Activated CD4-positive, alpha-beta T cell treated with anti-CD3 and anti-CD28 coated beads, Interleukin-2, amount 50 U/mL, for 48 hours (primary cell): ENCODE measurements at places on chromosomes 12 and 14.

- peak; percentile 18 for DNase-seq
Observed at GRCh38 chr14:35883677-35884293, 57.6 kb downstream of the BRMS1L start.

GRCh38 chr12:93043192-93043876 is 114.2 kb upstream of the EEA1 start:
- no peak for DNase-seq

GRCh38 chr12:96343347-96343954 is 56.8 kb downstream of the CDK17 start:
- DNase-seq = no peak

DNA sequence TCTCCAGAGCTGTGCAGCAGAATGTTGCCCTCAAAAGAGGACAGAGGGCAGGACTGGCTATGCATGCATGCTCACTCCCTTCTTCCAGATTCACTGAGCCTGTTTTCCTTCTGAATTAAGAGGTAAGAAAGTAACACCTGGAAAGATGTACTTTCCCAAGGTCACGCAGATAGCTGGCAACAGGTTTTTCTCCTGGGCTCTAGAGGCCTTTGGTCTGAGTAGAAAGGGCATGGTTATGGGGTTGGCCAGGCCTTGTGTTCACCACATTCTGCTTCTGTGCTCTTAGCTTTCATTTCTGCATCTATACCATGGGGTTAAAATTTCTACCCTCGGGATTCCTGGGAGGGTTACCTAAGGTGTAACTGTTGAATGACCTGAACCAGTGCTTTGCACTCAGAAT is 57.5 kb downstream of the RASSF3 start:
- no peak for DNase-seq

DNA sequence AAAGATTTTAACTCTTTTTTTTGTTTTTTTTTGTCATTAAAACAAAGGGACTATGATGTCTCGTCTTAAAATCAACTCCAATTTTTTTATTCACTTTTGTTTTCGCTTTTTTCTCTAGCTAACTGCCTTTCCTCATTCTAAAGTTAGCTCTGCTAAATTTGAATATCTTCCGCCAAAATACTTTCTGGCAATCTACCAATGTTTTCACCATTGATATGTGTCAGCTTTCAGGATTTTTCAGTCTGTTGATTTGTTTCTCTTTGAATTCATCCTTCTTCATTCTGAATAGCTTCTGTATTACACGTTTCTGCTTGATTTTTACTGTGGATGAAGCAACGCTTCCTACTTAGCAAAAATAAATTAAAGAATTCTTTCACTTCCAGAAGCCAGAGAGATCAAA is 38.7 kb upstream of the NOVA1 start:
- no peak for DNase-seq

DNA sequence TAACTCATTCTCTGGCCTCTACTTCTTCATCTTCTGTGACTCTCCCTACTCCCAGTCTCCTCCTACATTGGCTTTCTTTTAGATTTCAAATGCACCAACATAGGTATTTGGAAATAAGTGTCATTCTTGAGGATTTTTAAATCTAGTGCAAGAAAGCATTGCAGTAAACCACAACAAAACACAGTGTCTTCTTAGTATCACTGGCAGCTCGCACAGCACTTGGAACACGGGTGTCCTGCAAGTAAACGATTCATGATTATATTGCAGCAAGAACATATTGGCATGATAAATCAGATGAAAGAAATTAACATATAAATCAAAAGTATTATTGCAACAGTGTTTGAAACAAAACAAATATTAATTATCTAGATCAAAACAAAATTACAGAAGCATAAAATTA is 45.6 kb downstream of the MAGOHB start:
- no peak for DNase-seq

DNA sequence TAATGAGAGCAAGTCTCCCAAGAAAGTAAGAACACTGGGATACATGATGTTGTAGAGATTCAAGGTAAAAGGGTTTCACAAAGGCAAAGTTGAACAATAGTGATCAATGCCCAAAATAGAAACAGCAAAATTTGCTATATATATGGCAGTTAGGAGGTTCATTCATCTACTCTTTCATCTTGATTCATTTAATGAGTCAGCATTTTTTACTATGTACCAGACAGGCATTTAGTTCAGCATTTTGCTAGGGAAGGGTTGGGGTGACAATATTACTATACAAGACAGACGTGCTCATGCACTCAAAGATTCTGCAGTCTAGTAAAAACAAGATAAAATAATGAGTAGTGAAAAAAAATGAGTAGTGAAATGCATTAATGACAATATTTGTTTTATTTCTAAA is 264.9 kb upstream of the LMO3 start:
- DNase-seq = no peak

DNA sequence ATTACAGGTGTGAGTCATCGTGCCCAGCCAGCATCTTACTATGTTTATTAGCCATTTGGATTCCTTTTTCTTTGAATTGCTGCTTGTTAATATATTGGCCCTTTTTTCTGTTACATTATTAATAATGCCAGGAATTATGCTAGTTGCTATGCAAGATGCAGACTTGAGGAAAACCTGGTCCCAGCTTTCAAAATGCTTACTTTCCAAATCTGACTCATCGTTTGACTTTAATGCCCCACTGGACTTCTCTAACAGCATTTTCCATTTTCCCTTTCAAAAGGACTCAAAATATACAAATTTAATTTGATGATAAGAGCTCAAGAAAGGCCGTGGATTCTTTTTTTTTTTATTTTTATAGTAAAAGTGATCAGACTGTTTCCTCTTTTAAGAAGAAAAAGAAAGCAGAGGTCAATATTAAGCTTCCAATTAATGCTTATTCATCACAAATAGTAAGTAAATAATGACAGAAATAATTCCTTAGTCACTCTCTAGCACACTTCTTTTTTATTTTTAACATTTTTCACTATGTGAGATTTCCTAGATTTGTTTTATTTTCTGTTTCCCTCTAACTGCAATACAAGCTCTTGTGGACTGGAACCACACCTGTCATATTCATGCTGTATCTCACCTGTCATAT is 146.1 kb upstream of the FGD4 start:
- DNase-seq = no peak

- no peak for DNase-seq
Observed at GRCh38 chr12:61369241-61369910, 890.8 kb upstream of the USP15 start.

- DNase-seq = no peak
Observed at GRCh38 chr14:98112194-98112780, 1159.7 kb downstream of the BCL11B start.

DNA sequence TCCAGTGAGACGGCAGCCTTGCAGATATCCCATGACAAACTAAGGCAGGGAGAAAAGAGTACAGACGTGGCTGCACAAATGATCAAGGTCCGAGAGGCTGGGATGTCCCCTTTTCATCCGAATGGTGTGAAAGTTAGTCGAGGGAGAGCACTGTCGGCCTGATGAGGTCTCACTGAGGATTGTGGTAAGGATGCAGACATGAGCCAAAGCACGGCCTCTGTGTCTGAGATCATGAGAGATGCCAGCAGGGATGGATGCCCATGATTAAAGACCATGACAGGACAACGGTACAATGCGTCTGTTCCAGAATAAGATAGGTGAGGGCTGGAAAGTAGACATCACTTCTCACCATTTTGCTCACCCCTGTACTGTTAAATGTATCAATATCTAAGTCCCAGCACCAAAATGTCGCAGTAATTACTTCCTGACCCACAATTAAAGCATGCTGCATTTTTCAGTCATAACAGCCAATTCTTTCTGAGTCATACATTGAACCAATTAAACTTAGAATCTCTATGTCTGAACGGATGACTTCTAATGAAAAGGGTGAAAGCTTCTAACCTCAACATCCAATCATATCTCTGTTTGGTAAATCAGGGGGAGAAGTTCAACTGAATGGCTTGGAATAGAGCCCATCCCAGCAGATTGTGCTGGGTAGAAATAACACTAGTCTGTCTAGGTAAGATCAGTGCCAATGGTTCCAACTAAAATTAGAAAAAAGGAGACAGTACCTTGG is 249.6 kb upstream of the SOX5 start:
- DNase-seq = no peak

- no peak for DNase-seq
Observed at GRCh38 chr14:103056322-103057027, 874 bp downstream of the CDC42BPB start.

GRCh38 chr12:100128512-100128908 is 14.2 kb downstream of the BLTP3B start:
- DNase-seq = no peak

GRCh38 chr12:18969512-18969911 is 160.0 kb upstream of the PLEKHA5 start:
- DNase-seq = no peak

DNA sequence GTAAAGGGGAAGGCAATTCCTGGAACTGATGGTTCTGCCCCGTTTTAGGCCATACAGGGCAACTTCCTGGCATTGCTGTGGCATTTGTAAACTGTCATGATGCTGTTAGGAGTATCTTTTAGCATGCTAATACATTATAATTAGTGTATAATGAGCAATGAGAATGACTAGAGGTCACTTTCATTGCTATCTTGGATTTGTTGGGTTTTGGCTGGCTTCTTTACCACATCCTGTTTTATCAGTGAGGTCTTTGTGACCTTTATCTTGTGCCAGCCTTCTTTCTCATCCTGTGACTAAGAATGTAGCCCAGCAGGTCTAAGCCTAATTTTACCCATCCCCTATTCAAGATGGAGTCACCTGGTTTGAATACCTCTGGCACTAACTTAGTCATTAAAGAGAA is 51.2 kb downstream of the TESPA1 start:
- no peak for DNase-seq

DNA sequence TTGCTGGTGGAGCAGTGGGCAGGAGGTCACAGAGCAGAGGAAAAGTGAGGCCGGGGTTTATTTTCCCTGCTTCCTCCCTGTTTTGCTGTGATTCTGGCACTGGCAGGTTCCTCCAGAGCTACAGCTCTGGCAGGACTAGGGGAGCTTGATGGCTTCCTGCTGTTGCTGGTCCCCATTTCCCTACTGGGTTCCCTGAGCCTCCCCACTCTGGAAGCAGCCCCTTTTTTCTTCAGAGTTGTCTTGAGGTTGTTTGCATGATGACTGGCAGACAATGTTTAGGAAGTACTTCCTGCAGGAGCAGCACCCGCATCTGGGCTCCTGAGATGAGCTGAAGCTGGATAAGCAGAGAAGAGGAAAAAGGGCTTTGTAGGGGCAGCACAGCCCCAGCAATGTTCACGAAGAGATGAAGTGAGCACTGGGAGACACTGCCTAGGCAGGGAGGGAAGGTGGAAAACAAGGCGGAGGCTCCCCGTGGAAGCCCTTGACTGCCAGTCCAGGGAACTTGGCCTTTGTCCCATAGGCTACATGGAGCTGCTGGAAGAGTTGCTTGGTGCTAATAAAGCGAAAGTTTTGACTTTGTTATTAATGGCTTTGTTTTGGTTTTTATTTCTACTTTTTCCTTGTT is 126.9 kb downstream of the SLC38A6 start:
- DNase-seq = no peak

DNA sequence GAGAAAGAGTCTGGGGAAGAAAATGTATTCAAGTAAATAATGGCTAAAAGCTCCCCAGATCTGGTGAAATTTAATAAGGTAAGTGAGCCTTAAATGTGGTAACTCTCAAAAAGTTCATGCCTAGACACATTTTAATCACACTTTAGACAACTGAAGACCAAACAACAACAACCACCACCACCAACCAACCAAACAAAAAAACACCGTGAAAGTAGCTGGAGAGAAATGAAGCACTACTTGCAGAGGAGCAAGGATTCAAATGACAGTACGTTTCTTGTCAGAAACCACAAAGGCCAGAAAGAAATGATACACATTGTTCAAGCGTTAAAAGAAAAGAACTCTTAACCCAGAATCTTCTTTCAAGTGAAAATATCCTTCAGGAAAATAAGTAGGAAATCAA is 208.3 kb downstream of the MYRFL start:
- no peak for DNase-seq

DNA sequence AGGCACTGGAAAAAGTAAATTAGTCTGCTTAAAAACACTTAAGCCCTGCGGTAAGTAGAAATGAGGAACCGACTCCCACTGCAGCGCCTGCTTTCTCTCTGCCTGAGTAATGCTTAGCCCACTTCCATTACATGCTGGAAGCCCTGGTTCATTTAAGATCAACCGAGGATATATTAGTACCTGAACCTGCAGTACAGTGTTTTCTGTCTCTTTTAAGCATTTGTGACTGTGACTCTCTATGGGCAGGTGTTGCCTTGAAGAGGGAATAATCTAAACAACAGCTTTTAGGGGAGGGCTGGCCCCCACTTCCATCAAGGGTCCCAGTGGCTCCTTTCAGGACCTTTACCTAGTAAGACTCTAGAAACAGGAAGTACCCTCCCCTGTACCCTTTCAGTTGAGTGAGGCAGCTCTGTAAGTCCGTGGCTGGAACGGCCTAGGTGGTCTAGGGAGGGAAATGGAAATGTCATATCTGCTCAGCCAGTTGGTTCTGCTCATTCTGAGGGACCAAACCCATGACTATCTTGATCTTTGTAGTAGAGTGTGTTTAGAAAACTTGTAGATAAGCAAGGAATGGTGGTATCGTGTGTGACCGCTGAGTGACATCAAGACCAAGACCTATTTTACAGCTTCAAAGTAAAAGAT is 56.2 kb downstream of the FNTB start:
- DNase-seq = no peak
